ENCODE measurements at places on chromosomes 3 and 15. TPM values are rescaled to one million over a fixed set of nuclear protein-coding genes. Genes with fewer than 3 reads are reported as not detected.

The SMARCC1 gene
- 18.6 TPM for total RNA-seq

The CLDN16 gene
- total RNA-seq = 0.06 TPM

The EPHB1 gene
- 14.5 TPM for total RNA-seq

The SLC22A13 gene
- total RNA-seq = 0.16 TPM

The SERPINI2 gene
- total RNA-seq = not detected

The CSK gene
- total RNA-seq = 87.0 TPM

The TNIK gene
- total RNA-seq = 30.8 TPM

The IQCF5 gene
- total RNA-seq = not detected

The SCN11A gene
- total RNA-seq = 0.06 TPM

The HYAL1 gene
- total RNA-seq = 7.6 TPM

The TTLL13 gene
- total RNA-seq = 0.06 TPM

The GOLGA6L6 gene
- not detected for total RNA-seq

The DENND6A gene
- total RNA-seq = 17.2 TPM

The HDC gene
- not detected for total RNA-seq

The GOLGA6A gene
- total RNA-seq = not detected

The HTR3C gene
- not detected for total RNA-seq
